Femur (tissue), 1 donor: ENCODE measurements at places on chromosomes 5 and 9.

DNA sequence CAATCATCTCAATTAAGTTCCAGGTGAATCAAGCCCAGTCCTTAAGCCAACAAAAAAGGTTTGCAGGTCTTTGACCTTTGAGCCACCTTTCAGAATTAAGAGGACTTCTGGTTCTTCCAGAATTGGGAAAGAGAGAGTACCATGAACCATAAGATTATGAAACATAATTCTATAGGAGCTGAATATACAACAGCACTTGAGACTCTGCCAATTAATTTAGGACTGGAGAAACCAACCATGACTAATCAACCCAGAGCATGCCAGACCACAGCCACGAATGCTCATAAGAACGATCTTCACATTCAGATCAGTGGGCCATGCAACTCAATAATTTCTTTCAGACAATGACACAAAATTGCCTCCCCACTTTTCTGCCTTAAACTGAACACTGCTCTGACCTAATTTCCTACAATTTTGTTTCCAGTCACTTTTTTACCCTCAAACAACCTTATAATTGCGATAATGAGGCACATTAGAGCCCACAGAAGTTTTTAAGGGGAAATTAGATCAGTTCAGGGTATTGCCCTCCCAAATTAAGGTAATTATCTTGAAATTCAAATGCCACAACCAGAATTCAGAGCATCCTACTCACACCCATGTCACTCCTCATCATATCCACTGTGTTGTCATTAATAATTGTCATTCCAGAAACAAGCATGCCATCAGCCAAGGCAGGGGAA lies 213.4 kb downstream of the ATPSCKMT start:
- no peak for DNase-seq

DNA sequence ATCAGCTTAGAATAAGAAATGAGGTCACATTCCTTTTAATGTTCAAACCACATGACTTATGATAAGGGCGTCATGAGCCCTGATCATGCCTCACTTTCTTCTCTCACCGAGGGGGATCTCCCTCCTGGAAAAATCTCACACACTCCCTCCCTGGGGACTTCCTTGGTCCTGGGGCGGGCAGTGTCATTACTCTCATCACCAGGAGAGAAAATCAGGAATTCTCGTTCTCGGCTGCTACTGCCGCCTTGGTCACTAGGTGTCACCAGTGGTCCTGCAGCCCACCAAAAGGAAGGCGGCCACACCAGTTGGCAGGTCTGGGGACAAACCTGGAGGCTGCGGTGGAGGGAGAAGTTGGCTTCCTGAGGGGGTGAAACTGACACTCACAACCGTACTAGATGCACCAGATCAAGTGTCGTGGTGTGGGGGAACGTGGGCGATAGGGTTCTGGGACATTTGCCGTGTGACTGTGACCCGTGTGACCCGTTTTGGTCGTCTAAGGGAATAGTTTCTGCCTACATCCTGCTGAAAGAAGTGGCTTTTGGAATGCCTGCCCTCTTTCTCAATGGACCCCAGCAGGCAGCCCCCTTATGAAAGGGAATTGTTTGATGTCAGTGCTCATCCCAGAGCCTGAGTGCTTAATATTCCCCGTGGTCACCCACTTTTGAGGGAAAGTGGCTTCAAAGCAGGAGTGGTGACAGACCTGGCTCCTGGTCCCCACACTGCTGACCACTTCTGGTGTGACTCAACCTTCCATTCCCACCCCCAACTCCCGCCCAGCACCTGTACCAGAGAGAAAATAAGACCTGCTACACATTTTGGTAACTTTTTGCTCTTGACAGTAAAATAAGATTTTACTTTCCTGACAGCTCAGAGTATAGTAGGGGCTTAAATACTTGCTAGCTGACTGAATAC lies 63.2 kb downstream of the ACER2 start:
- peak; percentile 73 for DNase-seq

GRCh38 chr5:138029501-138029900 lies 3.4 kb downstream of the FAM13B start:
- no peak for DNase-seq

- no peak for DNase-seq
Measured at GRCh38 chr9:121057821-121058220, 7.7 kb upstream of the C5 start.

DNA sequence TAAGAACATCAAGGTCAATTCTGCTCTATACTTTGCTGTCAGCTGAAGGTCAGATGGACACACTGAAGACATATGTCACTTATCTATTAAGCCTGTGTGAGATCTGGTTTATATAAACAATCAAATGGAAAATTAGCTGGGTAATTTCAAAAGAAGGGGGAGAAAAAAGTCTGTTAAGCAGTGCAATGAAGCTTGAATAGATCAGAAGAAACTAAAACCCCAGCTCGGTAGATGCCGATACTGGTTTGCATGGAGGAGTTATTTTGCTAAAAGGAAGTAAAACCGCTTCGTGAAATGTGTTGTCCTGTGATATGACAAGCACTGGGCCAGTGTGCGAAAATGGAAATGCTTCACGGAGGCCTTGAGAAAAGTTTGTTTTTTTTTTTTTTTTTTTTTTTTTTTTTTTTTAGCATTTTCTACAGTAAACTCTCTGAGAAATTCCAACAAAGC lies 148.8 kb downstream of the MEF2C start:
- no peak for DNase-seq

GRCh38 chr5:36575361-36575781 lies 31.0 kb upstream of the SLC1A3 start:
- no peak for DNase-seq

- DNase-seq, result no peak
Measured at GRCh38 chr9:70283848-70284247, 25.1 kb downstream of the SMC5 start.

- DNase-seq, result peak; percentile 84
Measured at GRCh38 chr9:34430843-34431437, 27.4 kb downstream of the FAM219A start.

DNA sequence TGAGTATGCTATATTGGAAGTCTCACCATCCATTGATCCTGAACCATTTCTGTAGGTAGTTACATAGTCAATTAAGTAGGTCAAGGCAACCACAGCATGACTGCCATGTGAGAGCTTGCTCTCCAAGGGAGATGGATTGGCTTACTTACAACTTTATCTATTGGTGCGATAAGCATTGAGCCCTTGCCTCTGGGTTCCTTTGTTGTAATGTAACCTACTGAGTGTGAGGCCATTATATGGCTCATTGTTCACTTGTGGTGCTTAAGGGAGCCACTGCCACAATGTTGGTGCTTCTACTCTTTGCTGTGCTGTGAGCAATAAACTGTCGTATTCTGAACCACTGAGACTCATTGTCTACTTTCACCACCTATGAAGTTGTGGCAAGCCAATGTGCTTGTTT lies 510.6 kb upstream of the ITGA1 start:
- DNase-seq, result no peak

DNA sequence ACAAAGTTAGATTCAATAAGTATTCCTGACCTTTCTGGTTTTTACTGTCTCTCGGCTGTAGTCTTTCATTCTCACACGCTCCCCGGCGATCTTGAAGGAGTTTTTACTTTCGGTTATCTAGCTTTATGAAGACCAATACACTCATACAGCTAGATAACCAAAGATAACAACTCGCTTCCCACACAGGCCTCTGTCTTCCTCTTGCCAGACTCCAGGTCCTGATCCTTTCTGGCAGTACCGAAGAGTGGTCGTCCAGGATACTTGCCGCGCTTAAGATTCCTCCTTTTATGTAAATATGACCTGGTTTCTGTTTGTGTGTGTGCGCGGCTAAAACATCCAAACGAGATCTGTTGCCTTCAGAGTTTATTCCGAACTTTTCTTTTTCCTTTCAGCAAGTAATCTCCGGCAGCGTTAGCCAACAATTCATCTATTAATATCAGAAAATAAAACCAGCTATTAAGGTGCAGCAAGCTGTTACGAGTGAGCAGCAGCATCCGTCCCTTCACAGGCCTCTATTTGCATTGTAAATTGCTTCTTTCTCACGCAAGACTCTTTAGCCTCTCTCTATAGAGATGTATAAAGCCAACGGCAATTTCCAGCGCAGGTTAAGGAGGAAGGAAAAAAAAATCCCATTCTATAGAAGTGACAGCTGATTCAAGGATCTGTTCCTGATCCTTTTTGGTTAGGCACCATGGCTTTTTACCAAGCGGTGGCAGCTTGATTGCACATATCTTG lies 216.1 kb downstream of the MEF2C start:
- peak; percentile 26 for DNase-seq

- no peak for DNase-seq
Measured at GRCh38 chr9:95722141-95722540, 153.3 kb upstream of the ERCC6L2 start.

DNA sequence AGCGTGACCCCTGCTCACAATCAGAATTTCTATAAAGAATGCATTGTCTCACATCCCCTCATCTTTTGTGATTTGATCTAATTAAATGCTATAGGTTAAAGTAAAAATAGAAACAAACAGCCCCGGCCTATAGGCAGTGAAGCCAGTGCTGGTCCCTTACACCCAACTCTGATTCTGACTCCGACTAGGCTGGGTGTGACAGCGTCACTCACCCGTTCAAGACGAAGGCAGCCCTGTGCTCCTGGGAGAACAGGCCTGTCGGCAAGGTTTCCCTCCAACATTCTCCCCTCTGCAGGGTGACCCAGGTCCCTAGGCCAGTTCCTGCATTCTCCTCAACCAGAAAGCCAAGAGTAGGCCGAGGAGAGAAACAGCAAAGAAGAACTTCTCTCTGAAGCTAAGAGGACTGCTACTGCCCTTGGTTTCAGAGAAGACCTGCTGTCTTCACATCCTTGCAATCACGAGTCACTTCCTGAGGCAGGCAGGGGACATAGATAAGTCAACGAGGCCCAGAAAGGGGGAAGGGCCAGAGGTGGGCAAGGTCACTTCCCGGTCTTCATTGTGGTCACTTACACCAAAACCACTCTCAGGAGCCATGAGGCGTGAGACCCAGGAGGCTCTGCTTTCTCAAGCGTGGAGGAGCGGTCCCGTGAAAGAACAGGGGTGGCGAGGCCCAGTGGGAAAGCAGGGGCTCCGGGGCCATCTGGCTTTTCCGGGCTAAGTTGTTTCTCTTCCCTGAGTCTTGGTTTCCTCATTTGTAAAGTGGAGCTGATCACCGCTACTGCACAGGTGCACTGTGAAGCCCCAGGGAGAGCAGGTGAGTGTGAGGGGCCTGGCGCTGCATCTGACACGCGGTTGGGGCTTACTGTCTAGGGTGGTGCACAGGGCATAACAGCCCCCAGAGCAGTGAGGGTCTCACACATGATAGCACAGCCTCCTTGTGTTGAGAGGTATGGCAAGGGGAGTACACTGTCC lies 200.8 kb downstream of the CRB2 start:
- DNase-seq, result no peak

- DNase-seq, result no peak
Measured at GRCh38 chr5:73170522-73170921, 2.5 kb upstream of the TMEM174 start.

DNA sequence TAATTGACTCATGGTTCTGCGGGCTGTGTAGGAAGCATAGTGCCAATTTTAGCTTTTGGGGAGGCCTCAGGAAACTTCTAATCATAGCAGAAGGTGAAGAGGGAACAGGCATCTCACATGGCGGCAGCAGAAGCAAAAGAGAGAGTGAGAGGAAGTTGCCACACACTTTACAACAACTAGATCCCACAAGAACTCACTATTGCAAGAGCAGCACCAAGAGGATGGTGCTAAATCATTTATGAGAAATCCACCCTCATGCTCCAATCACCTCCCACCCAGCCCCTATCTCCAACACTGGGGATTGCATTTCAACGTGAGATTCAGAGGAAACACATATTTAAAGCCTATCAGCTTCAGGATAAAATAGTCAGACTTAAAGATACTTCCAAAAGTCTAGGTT lies 36.1 kb upstream of the LPAR1 start:
- no peak for DNase-seq

DNA sequence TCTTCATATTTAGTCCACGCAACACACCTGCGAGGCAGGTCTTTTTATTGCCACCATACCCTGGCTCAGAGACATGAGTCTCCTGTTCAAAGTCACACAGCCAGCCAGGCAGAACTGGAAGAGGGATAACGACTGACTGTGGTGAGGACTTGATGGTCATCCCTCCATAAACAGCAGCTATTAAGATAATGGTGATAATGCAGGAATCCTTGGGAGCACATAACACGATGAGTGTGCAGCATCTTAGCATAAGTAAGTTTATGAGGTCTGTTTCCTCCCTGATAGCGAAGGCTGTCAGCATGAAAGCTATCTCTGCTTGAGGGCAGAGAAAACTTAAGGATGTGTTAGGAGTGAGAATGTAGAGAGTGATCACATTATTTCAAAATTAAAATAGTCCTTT lies 30.9 kb downstream of the KCTD16 start:
- no peak for DNase-seq

DNA sequence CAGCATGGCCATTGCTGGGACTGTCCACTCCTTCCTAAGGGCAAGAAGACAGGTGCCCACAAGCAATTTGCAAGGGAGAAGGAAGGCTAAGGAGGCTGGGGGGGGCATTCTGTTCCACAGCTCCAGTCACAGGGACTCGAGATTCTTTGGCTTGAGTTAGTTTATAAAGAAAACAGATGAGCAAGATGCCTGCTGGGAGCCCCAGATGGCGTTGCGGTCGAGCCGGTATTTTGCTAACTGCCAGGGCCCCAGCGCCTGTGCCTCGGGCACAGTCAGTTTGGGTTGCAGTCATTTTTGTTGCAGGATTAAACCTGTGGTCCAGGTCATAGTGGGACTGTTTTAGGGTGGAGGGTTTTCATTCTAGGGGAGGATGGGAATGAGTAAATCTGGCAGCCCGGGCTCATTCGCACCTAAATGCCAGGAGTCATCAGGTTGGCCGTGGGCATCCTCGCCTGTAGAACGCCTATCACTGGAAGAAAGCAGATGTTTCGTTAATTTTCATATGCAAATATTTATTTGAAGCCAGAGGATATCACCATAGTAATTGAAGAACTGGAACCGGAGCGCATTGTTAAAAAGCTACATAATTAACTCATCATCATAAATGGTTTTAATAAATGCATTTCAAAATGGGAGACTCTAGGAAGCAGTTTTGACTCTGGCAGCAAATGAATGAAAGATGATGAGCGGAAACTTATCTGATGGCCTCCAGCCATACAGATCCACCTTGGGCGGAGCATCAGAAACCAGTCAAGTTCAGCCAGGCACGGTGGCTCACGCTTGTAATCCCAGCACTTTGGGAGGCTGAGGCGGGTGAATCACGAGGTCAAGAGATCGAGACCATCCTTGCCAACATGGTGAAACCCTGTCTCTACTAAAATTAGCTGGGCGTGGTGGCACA lies 87.1 kb upstream of the FCN2 start:
- DNase-seq, result no peak

GRCh38 chr5:175658299-175659145 lies 651 bp downstream of the HRH2 start:
- no peak for DNase-seq

GRCh38 chr5:65204966-65205365 lies 276.8 kb downstream of the ADAMTS6 start:
- DNase-seq, result no peak

- DNase-seq, result no peak
Measured at GRCh38 chr5:58681943-58682342, 99.1 kb downstream of the RAB3C start.
